ENCODE measurements at places on chromosomes 5 and 9. TPM values are rescaled to one million over a fixed set of nuclear protein-coding genes. Genes with fewer than 3 reads are reported as not detected.

Gene PCDHGA9
- 1.5 TPM for total RNA-seq

Gene FIBCD1
- total RNA-seq = 12.2 TPM

Gene NEUROG1
- not detected for total RNA-seq

Gene GSN
- total RNA-seq = 260 TPM

Gene AGGF1
- 30.4 TPM for total RNA-seq

Gene LECT2
- not detected for total RNA-seq

Gene SVEP1
- 3.7 TPM for total RNA-seq

Gene NR4A3
- total RNA-seq = 8.5 TPM

Gene ARL14EPL
- total RNA-seq = not detected

Gene ARSI
- total RNA-seq = 0.35 TPM

Gene LMX1B
- total RNA-seq = not detected

Gene PLEKHG4B
- 0.14 TPM for total RNA-seq

DNA sequence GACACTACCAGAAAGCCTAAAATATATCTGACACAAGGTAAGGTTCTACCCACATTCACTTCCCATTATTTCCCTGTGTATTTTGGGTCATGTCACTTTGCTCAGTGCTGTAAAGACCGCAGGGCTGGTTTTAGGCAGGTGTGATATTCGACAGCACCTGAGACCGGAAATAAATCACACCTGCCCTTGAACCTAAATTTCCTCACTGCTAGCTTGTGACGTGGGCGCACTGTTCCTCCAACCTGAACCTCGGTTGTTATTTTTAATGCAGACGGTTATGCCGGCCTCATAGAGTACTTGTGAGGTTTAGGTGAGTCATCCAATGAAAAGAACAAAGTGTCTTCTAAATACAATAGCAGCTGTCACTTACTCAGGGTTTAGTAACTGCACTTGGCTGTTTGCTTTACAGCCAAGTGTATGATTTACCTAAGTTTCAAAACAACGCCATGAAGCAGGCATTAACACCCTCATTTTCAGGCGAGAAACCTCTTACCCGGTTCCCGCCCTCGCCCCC lies 20.7 kb upstream of the ZNF782 start:
- peaks cover 7% of the 10 kb centered on the region for H3K4me1 ChIP-seq
- H3K4me3 ChIP-seq = no peak overlapping the region
- H3K36me3 ChIP-seq = no peaks in the 10 kb centered on the region
- H3K27me3 ChIP-seq = peaks cover 10% of the 10 kb centered on the region
- H3K27ac ChIP-seq = peak overlapping the region; percentile 59
- DNase-seq = peak; percentile 47

- DNase-seq = no peak
- no peak overlapping the region for H3K27ac ChIP-seq
- H3K36me3 ChIP-seq = no peaks in the 10 kb centered on the region
- H3K4me3 ChIP-seq = no peak overlapping the region
- no peaks in the 10 kb centered on the region for H3K27me3 ChIP-seq
- H3K4me1 ChIP-seq = no peaks in the 10 kb centered on the region
Observed at GRCh38 chr5:152801886-152802285, 396.8 kb upstream of the NMUR2 start.

GRCh38 chr9:131774636-131775035 lies 34.8 kb upstream of the RAPGEF1 start:
- H3K4me3 ChIP-seq = no peak overlapping the region
- peaks cover 4% of the 10 kb centered on the region for H3K27me3 ChIP-seq
- H3K27ac ChIP-seq = no peak overlapping the region
- H3K4me1 ChIP-seq = no peaks in the 10 kb centered on the region
- DNase-seq = no peak

- H3K27me3 ChIP-seq = no peaks in the 10 kb centered on the region
- no peak overlapping the region for H3K4me3 ChIP-seq
- H3K27ac ChIP-seq = no peak overlapping the region
- no peaks in the 10 kb centered on the region for H3K4me1 ChIP-seq
- H3K36me3 ChIP-seq = no peaks in the 10 kb centered on the region
Observed at GRCh38 chr9:110769667-110770066, 101.1 kb downstream of the MUSK start.

- no peak overlapping the region for H3K27ac ChIP-seq
- no peak overlapping the region for H3K4me3 ChIP-seq
- no peak for DNase-seq
- peaks cover 6% of the 10 kb centered on the region for H3K4me1 ChIP-seq
Observed at GRCh38 chr9:79687131-79687447, 115.3 kb downstream of the TLE4 start.

DNA sequence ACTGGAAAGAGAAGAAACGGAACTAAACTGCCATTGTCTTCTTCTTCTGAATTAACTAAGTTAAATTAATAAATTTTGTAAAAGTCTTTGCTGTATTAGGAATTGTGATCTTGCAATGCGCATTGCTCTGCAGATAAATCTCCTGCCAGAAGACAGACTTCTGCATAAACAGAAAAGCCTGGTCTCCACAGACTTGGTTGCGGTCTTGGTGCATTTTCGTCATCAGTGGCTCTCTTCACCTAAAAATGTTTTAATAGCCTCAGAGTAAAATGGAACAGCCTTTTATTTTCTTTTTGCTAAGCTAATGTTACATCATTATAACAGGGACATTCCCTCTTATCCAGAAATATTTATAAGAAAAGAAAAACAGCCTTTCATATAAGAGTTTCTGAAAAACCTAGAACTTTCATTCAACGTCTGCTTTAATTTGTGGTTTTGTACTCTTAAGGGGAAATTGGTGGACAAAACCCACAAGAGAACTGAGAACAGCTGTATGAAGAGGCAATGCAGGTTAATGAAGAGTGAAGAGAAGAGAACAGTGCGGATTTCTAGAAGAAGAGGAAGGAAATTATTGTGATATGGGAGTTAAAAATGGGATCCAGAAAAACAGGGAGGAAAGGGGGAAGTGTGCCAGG lies 10.1 kb downstream of the IFNA5 start:
- no peaks in the 10 kb centered on the region for H3K4me1 ChIP-seq
- H3K27ac ChIP-seq = no peak overlapping the region
- no peaks in the 10 kb centered on the region for H3K36me3 ChIP-seq
- H3K4me3 ChIP-seq = no peak overlapping the region
- no peak for DNase-seq
- no peaks in the 10 kb centered on the region for H3K27me3 ChIP-seq

DNA sequence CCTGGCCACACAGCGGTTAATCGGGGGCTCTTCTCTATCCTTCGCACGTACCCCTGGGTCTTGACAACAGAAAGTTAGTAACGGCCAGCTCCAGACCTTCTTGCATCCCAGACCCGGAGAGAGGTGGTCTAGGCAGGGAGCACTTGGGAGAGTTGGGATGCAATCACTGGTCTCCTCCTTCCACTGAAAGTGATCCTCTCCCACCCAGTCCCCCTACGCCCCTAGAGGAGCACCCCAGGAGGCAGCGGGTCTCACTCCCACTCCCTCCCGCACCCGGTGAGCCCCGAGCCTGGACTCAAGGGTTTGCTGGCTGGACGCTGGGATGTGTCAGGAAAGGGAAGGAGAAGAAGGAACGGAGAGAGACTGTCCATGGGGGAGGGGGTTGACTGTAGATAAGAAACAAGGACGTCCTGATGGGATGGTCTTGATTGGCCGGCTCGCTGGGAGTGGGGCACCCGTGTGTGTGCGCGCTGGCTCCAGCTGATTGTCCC lies 2.0 kb downstream of the RORB start:
- H3K4me1 ChIP-seq = peaks cover 28% of the 10 kb centered on the region
- DNase-seq = peak; percentile 68
- no peak overlapping the region for H3K4me3 ChIP-seq
- no peak overlapping the region for H3K27ac ChIP-seq
- H3K36me3 ChIP-seq = no peaks in the 10 kb centered on the region

DNA sequence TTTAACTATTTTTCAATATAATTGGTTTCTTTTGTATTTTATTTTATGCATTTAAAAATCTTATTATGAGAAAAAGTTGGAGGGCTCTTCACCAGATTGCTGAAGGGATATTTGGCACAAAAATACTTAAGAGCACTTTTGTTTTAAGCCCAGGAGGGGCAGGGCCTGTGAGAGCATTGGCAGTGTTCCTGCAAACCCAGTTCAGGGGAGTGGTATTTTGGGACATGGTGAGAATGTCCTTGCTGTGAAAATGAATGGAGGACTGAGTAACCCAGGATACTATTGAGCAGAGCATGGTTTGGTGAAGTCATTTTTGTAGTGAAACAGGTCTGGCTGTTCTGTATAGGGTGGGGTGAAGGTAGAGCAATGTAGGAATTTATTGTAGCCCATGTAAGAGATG lies 121.4 kb downstream of the KCTD16 start:
- H3K4me1 ChIP-seq = no peaks in the 10 kb centered on the region
- H3K36me3 ChIP-seq = no peaks in the 10 kb centered on the region
- no peaks in the 10 kb centered on the region for H3K27me3 ChIP-seq
- H3K27ac ChIP-seq = no peak overlapping the region
- H3K4me3 ChIP-seq = no peak overlapping the region

- H3K36me3 ChIP-seq = no peaks in the 10 kb centered on the region
- no peak overlapping the region for H3K4me3 ChIP-seq
- H3K27me3 ChIP-seq = no peaks in the 10 kb centered on the region
- no peak overlapping the region for H3K27ac ChIP-seq
- DNase-seq = no peak
Observed at GRCh38 chr9:118575341-118576070, 793.7 kb downstream of the BRINP1 start.

GRCh38 chr9:92911511-92912475 lies 34.0 kb upstream of the ZNF484 start:
- H3K36me3 ChIP-seq = no peaks in the 10 kb centered on the region
- DNase-seq = peak; percentile 45
- no peak overlapping the region for H3K4me3 ChIP-seq

DNA sequence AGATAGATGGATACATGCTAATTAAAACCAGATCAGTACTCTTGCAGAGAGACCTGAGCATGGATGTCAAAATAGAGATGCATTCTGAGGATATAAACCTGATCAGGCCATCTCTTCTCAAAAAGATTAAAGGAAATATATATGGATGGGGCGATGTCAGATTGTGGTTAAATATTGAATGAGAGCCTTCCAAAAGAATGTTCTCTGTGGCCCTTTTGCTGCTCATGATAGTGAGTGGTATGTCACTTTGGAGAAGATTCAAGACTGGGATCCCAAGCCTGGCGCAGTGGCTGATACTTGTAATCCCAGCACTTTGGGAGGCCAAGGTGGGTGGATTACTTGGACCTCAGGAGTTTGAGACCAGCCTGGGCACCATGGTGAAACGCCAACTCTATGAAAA lies 20.5 kb downstream of the ZNF131 start:
- H3K27ac ChIP-seq = no peak overlapping the region
- H3K27me3 ChIP-seq = no peaks in the 10 kb centered on the region
- no peak for DNase-seq
- no peak overlapping the region for H3K4me3 ChIP-seq

DNA sequence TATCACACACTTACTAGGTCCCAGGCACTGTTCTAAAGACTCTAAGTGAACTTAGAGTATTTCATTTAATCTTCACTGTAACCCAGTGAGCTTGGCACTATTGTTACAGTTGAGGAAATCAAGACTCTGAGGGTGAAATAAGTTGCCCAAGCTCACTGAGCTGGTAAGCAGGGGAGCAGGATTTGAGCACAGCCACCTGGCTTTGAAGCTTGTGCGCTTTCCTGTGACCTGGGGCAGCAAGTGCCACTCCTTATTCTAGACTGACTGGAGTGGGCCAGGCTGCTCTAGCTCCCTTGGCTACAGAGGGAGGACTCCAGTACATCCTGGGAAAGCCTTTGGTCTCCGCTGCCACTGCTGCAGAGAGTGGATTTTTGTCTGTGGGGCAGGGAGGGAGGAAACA lies 50.0 kb downstream of the RGS3 start:
- no peak overlapping the region for H3K27ac ChIP-seq
- no peaks in the 10 kb centered on the region for H3K36me3 ChIP-seq
- DNase-seq = no peak
- peaks cover 19% of the 10 kb centered on the region for H3K4me1 ChIP-seq

GRCh38 chr5:53130266-53130665 lies 20.7 kb upstream of the MOCS2 start:
- DNase-seq = no peak
- no peaks in the 10 kb centered on the region for H3K4me1 ChIP-seq
- H3K27ac ChIP-seq = no peak overlapping the region
- H3K27me3 ChIP-seq = no peaks in the 10 kb centered on the region
- no peak overlapping the region for H3K4me3 ChIP-seq
- H3K36me3 ChIP-seq = no peaks in the 10 kb centered on the region

DNA sequence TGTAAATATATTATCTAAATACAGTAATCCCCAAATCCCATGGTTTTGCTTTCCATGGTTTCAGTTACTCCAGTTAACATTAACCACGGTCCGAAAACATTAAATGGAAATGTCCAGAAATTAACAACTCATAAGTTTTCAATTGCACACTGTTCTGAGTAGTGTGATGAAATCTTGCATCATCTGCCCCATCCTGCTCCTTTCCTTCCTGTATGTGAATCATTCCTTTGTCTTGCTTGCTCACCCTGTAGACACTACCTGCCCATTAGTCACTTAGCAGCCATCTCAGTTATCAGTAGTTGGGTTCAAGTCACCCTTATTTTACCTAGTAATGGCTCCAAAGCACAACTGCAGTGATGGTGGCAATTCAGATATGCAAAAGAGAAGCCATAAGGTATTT lies 1568.5 kb upstream of the WWC1 start:
- H3K36me3 ChIP-seq = no peaks in the 10 kb centered on the region
- H3K27me3 ChIP-seq = no peaks in the 10 kb centered on the region
- H3K4me1 ChIP-seq = no peaks in the 10 kb centered on the region
- H3K4me3 ChIP-seq = no peak overlapping the region
- no peak overlapping the region for H3K27ac ChIP-seq

- no peaks in the 10 kb centered on the region for H3K4me1 ChIP-seq
- no peaks in the 10 kb centered on the region for H3K36me3 ChIP-seq
- no peaks in the 10 kb centered on the region for H3K27me3 ChIP-seq
- DNase-seq = no peak
- H3K27ac ChIP-seq = no peak overlapping the region
- H3K4me3 ChIP-seq = no peak overlapping the region
Observed at GRCh38 chr9:89863837-89864236, 259.0 kb downstream of the GADD45G start.

- no peaks in the 10 kb centered on the region for H3K36me3 ChIP-seq
- H3K4me1 ChIP-seq = no peaks in the 10 kb centered on the region
- no peak for DNase-seq
- H3K27me3 ChIP-seq = no peaks in the 10 kb centered on the region
Observed at GRCh38 chr9:27280860-27281259, 16.1 kb downstream of the EQTN start.

DNA sequence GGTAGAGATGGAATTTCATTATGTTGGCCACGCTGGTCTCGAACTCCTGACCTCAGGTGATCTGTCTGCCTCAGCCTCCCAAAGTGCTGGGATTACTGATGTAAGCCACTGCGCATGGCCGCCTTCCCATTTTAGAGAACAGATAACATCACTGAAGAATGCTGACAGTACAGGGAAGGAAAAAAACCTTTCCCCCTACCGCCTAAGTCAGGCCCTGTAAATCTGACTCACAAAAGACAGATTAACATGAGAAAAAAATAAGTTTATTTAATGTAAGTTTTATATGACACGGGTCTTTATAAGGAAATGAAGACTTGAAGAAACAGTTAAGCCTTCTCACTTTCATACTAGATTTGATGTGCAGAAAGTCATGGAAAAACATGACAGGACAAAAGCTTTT lies 227.2 kb upstream of the ZNF608 start:
- no peak overlapping the region for H3K4me3 ChIP-seq
- DNase-seq = no peak
- H3K27ac ChIP-seq = no peak overlapping the region
- no peaks in the 10 kb centered on the region for H3K27me3 ChIP-seq
- H3K4me1 ChIP-seq = no peaks in the 10 kb centered on the region
